ENCODE measurements at places on chromosomes 16 and 17. TPM values are rescaled to one million over a fixed set of nuclear protein-coding genes. Genes with fewer than 3 reads are reported as not detected.
A peak's percentile ranks its signal among the peaks of the same experiment; 100 is the strongest.

GRCh38 chr17:50944054-50944901 is 78.1 kb upstream of the TOB1 start:
- peak; percentile 92 for DNase-seq

DNA sequence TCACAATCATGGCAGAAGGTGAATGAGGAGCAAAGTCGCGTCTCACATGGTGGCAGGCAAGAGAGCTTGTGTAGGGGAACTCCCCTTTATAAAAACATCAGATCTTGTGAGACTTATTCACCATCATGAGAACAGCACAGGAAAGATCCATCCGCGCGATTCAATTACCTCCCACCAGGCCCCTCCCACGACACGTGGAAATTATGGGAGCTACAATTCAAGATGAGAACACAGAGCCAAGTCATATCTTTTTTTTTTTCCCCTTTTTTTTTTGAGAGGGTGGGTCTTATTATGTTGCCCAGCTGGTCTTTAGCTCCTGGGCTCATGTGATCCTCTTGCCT is 60.0 kb downstream of the RPTOR start:
- DNase-seq: no peak

Gene AGRP
- total RNA-seq: not detected

- peak; percentile 77 for DNase-seq
These were observed 4.8 kb downstream of the DHODH start for GRCh38 chr16:72013389-72013788.

GRCh38 chr17:48025904-48026501 is 11.6 kb downstream of the COPZ2 start:
- DNase-seq: peak; percentile 27

Gene KRTAP3-1
- not detected for total RNA-seq

GRCh38 chr17:77366206-77366557 is 225.4 kb downstream of the SEC14L1 start:
- no peak for DNase-seq
